ENCODE measurements at places on chromosomes 2 and 18.

DNA sequence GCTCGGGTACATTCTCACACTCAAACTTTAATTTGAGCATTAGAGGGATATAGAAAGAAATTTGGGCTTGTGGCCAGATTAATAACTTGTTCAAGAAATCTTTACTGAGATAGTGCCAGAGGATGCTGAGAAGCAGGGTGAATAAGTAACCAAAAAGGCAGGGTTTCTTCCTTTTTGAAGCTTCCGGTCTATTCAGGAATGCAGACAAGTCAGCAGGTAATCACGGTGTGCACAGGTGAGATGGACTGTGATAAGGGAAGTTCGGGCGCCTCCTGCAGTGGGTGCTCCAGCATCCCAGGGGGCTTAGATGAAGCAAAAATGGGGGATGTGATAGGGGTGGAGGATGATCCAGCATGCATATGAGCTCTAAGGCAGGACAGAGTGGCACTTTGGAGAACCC is 44.9 kb upstream of the CYP1B1 start:
- no peak for DNase-seq

GRCh38 chr2:109247812-109248211 is 118.8 kb downstream of the SH3RF3 start:
- no peak for DNase-seq

DNA sequence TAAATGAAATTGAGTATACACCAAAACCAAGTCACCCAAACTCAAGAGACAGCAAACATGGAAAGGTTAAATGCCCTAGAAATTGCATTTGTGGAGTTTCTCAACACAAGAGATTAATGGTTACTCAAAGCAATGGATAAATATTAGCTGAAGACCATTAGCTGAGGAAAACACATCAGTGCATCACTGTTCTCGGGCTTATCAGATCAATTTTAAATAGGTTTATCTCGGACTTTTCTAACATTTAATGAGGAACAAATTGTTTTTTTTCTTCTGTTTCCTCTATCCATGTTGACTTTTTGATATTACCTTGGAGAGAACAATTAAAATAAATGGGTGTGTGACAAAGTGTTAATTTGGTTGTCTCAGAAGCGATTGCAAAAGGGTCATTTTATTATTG is 105.4 kb upstream of the PIK3C3 start:
- DNase-seq: no peak

DNA sequence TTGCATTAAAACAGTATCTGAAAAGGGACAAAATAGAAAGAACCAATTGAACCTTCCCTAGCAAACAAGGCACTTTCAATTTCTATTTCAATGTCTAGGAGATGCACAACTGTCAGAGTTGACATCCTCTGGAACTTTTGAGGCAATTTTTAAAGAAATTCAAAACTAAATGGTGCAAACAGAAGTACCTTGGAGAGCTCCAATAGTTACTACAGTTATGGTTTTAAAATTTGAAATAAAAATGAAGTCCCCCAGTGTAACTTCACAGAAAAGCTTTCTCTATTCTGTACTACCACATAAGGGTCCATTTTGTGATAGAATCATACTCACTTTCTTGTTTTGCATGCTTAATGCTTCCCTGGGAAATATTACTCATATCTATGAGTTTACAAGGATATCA is 162.1 kb downstream of the KCNH7 start:
- DNase-seq: no peak

GRCh38 chr2:110745048-110745447 is 12.7 kb downstream of the ACOXL start:
- no peak for DNase-seq

DNA sequence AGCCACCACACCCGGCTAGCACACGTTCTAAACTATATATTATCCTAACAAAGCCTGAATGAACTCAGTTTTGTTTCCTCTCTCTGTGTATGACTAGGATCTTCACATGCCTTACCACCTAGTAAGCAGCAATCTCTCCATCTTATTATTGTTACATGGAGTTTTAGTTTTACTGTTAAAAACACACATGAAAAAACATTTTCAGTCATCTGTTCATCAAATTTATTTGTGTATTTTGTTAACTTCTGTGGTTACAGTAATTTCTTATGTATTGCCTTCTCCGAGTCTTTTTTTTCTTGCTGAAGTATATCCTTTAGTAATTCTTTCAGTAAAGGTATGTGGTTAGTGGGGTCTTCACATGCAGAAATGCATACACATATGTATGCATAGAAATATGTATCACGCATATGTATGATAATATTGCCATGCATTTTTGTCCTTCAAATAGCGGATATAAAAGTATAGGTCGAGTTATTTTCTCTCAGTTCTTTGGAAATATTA is 31.4 kb downstream of the ANO7 start:
- DNase-seq: no peak

DNA sequence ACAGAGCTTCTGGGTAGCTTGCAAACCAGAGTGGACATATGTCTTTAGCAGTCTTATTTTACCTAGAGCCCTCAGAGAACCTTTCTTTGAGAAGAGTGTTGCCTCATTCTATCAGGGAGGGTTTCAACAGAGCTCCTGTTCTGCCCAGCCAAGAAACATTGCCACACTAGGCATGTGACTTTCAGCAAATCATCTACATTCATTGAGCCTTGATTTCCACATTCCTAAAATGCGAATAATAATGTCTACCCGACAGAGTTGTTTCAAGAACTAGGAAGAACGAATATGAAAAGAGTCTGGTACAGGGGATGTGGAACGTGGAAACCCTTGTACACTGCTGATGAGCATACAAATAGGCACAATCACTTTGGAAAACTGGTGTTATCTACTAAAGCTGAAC is 7.8 kb upstream of the PRKAG3 start:
- peak; percentile 71 for DNase-seq

- no peak for DNase-seq
Measured at GRCh38 chr18:21362831-21363230, 120.8 kb downstream of the GREB1L start.

DNA sequence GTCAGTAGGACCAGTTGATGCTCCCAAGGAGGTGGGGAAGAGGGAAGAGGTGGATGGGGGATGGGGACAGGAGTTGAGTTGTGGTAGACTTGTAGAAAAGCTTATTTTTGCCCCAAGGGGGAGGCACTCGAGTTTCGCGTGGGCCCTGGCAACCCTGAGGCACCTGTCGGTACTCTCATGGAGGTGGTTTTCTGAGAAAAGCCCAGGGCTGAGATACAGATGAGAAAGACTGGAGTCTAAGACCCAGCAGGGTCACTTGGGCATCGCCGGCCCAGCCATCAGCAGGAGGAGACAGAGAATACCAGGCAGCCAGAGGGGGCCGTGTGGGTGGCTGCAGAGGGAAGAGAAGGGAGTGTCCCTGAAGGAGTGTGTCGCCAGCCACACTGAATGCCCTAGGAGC is 57.7 kb upstream of the HPCAL1 start:
- DNase-seq: no peak

DNA sequence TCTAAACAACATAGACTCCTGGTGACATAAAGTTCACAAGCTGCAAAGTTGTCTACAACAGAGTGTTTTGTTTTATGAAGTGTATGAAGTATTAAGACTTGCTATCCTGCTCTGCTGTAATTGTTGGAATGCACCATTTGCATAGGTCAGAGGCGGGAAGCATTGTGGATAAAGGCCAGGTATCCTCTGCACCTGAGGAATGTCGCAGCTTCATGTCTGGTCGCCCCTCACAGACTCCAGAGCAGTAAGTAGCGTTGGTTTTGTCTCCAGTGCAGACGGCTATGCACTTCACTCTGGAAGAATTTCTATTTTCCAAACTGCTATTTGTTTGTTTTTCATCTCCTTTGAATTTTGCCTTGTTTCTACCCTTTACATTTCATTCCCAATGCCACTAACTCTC is 63.1 kb downstream of the UNC80 start:
- DNase-seq: no peak

- no peak for DNase-seq
Measured at GRCh38 chr18:36058674-36059073, 8.7 kb downstream of the RPRD1A start.
